ENCODE measurements at places on chromosomes 5 and 9.

DNA sequence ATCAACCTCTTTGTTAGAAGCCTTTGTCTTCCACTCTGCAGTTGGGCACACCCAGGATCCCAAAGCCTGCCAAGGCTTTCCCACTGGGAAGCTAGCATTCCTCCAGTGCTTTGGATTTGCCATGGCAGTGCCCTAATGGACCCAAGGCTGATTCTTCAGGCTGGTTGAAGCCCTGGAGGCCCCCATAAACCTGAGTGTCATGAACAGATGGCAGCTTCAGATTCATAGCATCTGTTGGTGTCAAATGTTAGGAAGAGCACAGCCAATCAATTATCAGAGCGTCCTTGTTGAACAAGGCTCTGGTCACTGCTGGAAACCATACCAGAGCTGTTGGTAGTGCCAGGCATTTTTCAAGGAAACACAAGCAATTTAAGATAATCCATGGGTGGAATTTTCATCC, 241.1 kb upstream of the KLF4 start:
- no peak for DNase-seq

GRCh38 chr5:112956606-112957005, 20.0 kb upstream of the DCP2 start:
- no peak for DNase-seq

DNA sequence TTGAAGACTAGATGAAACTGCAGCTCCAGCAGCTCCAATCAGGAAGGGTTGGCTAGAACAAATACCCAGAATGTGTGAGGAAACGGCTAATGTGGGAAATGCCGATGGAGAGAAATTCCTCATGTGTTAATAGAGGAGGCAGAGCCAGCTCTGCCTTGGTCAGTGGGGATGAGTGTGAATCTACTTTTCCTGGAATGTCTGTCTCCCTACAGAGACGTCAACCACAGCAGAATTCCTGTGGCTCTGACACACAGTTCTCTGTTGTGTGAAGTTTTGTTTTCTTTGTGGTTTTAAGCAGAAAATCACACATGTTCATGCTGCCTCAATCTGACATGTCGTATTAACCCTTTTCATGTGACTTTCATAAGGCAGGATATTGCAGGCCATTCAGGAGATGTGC, 476.6 kb upstream of the WWC1 start:
- no peak for DNase-seq

DNA sequence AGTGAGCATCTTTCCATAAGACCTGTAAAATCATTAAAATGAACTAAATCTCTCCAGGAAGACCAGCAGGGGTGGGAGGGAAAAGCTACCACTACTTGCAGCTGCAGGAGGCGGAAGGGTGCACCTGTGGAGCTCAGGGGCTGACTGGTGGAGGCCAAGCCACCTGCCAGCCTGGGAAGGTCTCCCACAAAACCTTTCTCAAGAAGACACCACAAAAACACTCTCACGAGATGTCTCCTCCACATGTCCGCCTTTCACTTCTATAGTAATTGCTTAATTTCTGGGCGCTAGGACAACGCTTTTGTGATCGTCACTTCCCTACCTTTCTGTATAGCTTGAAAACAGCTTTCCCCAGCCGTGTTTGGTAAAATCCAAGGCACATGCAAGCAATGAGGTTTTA, 114.4 kb downstream of the ROR2 start:
- DNase-seq = no peak

DNA sequence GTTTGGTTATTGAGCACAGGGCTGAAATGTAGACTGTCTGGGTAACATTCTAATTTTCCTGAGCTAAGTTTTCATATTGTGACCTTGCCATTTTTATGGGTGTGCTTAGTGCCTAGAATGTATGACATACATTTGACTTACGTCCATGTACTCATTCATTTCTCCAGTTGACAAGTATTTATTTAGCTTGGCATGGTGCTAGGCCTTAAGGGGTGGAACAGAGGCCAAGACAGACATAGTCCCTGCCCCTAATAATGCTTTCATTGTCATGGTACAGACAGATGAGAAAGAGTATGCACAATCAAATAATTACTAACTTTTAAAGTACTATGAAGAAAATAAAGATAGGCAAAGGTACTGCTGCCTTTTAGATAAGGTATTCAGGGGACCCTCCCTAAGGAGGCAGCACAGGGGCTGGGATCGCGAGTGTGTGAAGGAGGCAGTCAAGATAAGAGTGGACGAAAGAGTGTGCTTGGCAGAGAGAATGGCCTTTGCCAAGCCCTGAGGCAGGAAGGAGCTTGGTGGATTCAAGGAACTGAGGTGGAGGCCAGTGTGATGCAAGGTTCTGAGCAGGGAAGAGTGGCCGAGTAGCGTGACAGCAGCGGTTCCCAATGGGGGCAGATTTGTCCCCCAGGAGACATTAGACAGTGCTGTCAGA, 128.0 kb downstream of the PIP5K1B start:
- no peak for DNase-seq

DNA sequence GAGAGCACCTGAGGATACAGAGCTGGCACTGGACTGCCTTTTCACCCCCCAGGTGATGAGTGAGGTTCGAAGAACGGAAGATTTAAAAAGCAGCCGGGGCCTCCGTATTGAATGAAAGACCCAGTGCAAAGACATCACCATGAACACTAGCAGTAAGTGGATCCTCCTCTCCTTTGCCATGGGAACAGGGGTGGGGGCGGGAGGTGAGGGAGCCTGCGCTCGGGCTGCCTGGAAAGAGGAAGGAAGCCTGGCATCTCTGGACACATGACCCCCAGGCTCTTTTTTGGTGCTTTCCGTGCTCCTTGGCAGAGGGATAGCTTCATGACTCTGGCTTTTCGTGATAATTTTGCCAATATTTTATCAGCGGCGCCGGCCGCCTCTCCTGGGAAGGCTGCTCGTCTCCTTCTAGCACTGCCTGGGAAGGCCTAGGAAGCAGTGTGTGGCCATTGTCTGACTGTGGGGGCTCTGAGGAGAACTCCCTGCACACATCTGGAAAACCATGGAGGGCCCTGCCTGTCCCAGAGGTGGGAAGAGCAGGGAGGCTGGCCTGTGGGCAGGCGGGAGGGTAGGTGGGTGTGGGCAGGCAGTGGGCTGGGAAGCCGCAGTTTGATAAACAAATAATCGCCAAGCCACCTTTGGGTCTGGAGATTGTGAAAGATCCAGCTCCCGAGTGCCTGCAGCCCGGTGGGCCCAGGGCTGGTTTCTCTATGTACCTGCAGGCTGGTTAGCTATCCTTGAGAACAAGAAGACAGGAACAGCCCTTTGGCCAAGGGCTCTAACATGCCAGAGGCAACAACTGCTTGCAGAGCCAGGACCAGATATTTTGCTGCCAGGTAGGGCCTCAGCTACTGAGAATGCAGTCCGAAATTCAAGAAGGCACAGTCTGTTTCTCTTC, 911 bp downstream of the ABLIM3 start:
- DNase-seq = no peak

All from activated T-helper 1 cell treated with anti-CD3 and anti-CD28 coated beads, Interleukin-2, amount 50 U/mL, for 16 hours (primary cell).